ENCODE measurements at places on chromosomes 4 and X.
A peak's percentile ranks its signal among the peaks of the same experiment; 100 is the strongest.

- DNase-seq: no peak
These were observed 556.5 kb upstream of the NR3C2 start for GRCh38 chr4:148998719-148999118.

- DNase-seq: peak; percentile 12
These were observed 7.1 kb upstream of the TLR2 start for GRCh38 chr4:153676984-153677383.

- DNase-seq: no peak
These were observed 43.0 kb downstream of the ADD1 start for GRCh38 chr4:2886622-2887021.

DNA sequence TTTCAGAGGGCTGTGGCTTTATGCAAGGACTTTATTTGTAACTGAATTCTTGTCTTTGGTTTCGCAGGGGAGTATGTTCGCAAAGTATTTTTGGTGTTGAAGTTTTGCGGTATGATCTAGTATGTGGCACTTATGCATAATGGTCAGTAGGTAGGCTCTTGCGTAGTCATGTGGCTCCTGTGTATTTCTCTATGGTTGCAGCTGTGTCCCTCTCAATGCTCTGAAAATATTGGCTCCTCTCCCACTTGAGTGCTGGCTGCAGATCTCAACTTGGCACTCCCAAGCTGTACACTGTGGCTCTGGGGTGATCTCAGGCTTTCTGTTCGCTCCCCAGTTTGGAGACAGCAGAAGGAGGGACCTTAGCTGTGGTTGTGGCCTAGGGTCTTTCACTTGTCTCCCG is 24.8 kb downstream of the ARMCX5 start:
- no peak for DNase-seq

- no peak for DNase-seq
These were observed 5.1 kb upstream of the VBP1 start for GRCh38 chrX:155211208-155211607.

GRCh38 chrX:1601051-1601767 is 9.8 kb downstream of the AKAP17A start:
- no peak for DNase-seq

GRCh38 chr4:155010376-155010775 is 198.1 kb upstream of the NPY2R start:
- no peak for DNase-seq

GRCh38 chrX:15946783-15947580 is 92.4 kb upstream of the AP1S2 start:
- DNase-seq: peak; percentile 64

- no peak for DNase-seq
These were observed 651 bp upstream of the SAP30 start for GRCh38 chr4:173370130-173370476.

- no peak for DNase-seq
These were observed 11.7 kb upstream of the TMEM156 start for GRCh38 chr4:39043861-39044363.

GRCh38 chr4:113162089-113162488 is 112.6 kb downstream of the ANK2 start:
- DNase-seq: no peak

- no peak for DNase-seq
These were observed 342.1 kb upstream of the CTSO start for GRCh38 chr4:156295676-156296195.

GRCh38 chr4:153750197-153750817 is 9.5 kb downstream of the RNF175 start:
- peak; percentile 65 for DNase-seq

DNA sequence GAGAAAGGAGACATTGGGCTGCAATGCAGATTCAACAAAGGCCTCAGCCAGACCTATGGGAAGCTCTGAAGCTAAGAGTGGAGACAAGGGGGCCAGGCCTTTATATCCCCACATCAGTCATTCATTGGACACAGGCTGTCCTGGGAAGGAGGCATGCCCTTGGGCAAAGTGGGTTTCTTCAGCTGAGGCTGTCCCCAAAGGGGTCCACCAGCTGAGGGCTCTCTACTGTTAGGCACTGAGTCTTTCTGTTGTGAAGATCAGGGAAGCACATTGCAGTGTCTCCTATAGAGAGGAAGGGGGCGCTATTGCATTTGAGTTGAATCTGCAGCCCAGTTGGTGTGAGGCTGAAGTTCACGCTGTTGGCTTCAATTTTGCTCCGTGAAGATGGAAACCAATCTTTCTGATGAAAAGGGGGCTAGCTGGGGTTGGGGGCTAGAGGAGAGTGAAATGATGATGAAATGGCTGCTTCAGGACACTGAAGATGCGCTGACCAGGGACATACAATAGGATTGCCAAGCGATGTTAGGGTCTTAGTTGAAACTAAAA is 48.0 kb downstream of the SLC25A5 start:
- peak; percentile 36 for DNase-seq

DNA sequence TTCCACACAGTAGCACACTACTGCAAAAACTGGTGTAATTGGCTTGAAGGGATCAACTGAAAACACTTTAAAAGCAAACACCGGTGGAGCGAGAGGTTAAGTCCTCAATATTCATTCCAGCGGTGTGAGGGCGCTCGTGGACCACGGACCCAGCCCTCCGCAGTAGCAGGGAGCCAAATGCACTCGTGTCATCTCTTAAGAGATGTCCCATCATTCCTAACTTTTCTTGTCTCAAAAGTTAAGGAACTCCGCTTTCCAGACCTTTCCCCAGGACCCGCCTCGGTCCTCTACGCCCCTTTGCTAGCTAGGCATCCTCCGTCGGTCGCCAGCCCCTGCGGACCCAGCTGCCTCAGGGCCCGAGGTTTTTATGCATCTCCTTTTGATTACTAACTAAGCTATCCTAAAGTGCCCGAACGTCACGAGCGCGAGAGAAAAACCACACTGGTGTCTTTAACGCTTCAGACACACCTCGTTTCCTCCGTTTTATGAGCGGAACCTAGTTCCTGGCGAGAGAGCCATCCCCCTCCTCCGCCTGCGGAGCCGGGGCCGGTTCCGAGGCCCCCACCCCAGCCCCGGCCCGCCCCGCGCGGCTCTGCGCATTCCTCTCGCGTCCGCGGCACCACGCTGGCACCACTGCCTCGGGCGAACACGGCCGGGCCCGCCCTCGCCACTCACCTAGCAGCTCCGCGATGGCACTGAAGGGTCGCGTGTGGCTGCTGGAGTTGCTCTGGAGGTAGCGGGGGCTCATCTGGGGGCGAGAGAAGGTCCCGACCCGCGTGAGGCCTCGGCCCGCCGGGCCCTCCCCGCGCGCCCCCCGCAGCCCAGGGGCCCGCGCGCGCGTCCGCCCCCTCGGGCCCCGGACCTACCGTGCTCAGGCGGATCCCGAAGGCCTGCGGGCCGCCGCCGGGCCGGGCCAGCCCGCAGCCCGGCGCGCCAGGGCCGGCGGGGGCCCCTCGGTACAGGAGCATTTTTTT is 723 bp downstream of the MORC4 start:
- peak; percentile 11 for DNase-seq

DNA sequence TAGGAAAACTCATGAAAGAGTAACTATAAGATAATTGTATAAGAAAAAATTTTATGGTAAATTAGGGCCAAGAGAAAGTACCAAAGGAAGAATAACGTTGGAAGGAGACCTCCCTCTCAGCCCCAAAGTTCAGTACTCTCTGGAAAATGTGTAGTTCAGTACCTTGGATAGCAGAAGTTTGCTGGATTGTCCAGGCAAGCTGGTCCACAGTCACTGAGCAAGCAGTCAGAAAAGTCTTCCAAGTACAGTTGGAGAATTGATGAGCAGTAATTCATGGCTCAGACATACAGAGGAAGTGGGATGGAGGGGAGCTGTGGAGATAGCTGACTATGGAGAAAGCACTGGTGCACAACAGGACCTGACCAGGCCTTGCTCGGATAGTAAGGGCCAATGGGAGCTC is 598.2 kb upstream of the NDST4 start:
- no peak for DNase-seq

DNA sequence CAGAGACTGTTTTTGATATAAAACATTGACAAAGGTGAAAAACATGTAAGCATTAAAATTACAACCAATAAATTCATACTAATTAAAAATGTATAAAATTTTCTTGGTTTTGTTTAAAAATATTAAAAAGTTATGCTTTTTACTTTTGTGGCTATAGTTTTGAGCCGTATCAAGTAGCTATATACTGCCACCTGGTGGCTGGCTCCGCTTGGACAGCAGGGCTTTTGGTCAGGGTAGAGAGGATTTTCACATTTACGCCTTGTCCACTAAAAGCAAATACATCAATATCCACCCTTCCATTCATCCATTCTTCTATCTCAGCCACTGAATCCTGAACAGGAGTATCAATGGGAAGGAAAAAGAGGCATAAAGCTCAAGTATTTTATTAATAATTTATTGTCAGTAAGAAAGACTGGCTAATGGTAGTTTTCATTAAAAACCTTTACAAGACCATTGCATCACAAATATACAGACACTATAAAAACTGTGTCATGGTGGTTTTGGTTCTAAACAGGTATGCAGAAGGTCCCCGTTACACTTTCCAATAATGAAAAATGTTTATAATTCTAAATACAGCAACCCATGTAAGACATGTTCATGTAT is 32.1 kb upstream of the MTNR1A start:
- peak; percentile 24 for DNase-seq

GRCh38 chr4:71732066-71732465 is 51.8 kb downstream of the GC start:
- no peak for DNase-seq

DNA sequence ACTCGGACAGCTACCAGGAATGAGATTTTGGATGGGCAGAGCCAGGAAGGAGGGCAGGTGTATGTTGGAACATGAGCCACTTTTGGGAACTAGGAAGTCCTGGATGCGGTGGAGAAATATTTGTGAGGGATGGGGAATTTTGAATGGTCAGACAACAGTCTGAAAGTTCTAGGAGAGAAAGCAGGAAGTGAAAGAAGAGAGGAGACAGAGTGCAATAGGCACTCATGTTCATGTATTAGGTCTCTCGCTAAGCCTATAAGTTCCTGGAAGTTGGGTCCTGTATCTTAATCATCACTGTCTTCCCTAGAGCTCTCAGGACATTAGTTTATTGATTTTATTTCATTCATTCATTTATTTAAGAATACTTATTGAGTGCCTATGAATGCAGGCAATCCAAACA is 65.7 kb upstream of the CITED1 start:
- DNase-seq: no peak

DNA sequence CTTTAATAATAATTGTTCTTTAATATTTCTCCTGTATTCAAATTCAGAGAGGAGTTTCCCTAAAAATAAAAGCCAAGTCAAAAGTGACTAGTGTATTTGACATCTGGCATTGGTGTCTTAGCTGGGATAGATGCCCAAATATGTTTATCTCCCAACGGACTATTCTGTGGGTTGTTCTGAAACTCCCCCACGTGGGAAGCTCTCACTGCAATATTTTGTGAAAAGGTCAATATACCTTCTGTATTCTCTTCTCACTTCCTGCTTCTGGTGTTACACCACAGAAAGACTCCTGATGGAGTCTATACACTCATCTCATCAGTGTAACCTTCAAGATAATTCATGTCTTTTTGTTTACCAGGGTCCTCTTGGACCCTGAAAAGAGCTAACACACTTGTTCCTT is 2052.8 kb upstream of the TENM3 start:
- DNase-seq: no peak

DNA sequence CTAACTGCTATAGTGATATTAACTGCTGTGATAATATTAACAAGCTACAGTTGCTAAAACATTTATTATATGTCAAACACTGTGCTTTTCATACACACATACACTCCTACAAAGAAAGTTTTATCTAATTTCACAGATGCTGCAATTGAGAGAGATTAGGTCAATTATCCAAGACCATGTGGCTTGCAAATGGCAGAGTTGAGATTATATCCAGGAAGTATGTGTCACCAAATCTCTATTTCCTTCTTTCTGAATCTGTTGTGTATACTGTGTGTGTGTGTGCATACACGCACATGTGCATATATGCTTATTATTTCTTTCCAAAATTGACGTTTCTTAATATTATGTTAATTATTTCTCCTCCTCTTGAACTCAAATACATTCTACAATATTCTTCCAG is 775.9 kb upstream of the FTHL17 start:
- no peak for DNase-seq

- DNase-seq: no peak
These were observed 460.7 kb upstream of the RPS6KA3 start for GRCh38 chrX:20727447-20727846.
